ENCODE measurements at places on chromosomes 2 and 18. TPM values are rescaled to one million over a fixed set of nuclear protein-coding genes. Genes with fewer than 3 reads are reported as not detected.

The FSHR gene
- total RNA-seq, result not detected

The KIAA2012 gene
- not detected for total RNA-seq

The ZSWIM2 gene
- not detected for total RNA-seq

The ZNF892 gene
- total RNA-seq, result 4.8 TPM

The LCT gene
- total RNA-seq, result 0.53 TPM

The CD28 gene
- total RNA-seq, result 53.6 TPM

The PRSS56 gene
- total RNA-seq, result not detected

The MOB4 gene
- 19.5 TPM for total RNA-seq

The IL18RAP gene
- total RNA-seq, result 6.8 TPM

The DCC gene
- total RNA-seq, result not detected

The UPP2 gene
- total RNA-seq, result not detected

The PER2 gene
- total RNA-seq, result 19.1 TPM
